ENCODE measurements at places on chromosomes 3 and 15.

- no peak for DNase-seq
Measured at GRCh38 chr3:155012584-155012983, 67.5 kb upstream of the MME start.

DNA sequence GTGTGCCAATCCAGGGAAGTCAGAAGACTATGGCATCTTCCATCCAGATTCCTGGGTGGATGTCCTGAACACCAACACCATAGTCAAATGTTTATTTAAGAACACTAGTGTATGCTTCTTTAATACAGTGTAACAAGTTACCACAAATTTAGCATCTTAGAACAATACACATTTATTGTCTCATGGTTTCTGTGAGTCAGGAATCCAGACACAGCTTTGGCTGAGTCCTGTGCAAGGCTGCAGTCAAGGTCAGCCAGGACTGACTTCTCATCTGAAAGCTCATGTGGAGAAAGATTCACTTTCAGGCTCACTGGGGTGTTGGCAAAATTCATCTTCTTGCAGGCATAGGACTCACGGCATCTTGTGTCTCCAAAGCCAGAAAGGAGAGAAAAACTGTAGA is 143.4 kb downstream of the ANXA2 start:
- DNase-seq: no peak

DNA sequence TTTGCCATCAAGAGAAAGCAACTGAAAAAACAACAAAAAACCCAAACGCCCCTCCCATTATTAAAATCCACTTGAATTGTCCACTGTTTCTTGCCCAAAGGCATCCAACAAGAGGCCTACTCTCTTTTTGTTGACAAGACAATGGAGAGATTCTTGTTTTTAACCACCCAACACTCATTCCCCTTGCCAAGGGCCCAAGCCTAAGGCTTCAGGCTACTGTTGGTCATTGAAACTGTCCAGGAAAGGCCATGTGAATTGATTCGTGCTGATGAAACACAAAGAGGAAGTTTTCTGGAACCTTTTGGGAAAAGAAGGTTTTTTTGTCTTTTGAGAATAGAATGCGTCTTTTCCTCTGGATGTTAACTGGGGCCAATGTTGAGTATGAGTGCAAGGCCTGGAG is 157.4 kb upstream of the PFN2 start:
- no peak for DNase-seq

DNA sequence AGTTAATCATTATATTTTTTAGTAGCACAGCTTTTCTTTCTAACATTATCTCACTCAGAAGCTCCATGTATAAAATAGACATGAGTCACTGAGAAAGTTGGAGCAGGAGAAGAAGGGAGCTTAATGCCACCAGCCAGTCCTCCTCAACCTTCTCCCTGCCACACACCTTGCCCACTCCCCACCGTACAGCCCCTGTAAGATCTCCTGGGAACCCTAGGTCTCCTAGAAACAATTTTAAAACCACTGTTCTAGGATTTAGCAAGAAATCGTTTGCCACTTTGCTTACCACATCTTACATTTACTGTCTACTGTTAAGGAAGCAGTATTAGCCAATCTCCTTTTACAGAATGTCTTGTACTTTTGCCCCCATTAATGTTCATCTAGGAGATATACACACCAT is 170.1 kb upstream of the SNTN start:
- DNase-seq: no peak

- no peak for DNase-seq
Measured at GRCh38 chr3:171561596-171562323, 101.6 kb upstream of the TNIK start.

- DNase-seq: no peak
Measured at GRCh38 chr3:47932421-47932820, 83.8 kb downstream of the MAP4 start.

GRCh38 chr3:138081371-138082084 is 33.9 kb downstream of the DZIP1L start:
- no peak for DNase-seq

DNA sequence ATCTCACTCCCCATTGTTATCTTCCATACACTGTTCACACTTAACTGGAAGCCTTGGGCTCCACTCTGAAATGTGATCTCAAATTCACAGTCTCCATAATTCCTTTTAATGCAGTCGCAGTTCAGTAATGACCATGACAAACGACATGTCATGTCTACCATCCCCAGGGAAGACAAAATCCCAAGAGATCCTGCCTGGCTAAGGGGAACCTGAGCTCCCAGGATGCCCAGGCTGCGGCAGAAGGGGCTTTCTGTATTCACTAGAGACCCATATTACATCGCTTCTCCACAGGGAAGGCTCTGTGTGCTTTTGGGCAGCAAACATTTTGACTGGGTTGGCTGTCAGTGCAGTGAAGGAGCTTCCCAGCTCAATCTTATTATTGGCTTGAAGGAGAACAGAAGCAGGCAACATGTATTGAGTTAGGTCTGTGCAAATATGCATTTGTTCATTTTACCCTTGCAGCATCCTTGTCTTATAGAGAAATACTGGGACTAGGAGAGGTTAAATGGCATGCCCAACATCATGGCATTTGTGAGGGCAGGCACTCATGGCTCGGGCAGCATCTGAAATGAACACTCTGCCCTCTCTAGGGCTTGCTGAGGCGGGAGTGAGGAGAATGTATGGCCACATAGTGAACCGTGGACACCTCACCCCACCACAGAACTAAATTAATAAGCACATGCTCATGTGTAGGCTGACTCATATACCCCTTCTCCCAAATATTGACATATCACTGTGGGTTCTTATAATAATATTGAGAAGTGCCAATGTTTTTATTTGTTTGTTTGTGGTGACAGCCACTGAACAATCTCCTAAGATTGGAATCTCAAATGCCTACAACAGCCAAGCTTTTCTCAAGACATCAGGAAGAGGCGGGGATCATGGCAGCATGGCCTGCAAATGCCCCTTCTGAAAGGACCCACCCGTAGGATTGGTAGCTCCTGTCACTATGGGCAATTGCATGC is 141.6 kb upstream of the FOXB1 start:
- DNase-seq: no peak

DNA sequence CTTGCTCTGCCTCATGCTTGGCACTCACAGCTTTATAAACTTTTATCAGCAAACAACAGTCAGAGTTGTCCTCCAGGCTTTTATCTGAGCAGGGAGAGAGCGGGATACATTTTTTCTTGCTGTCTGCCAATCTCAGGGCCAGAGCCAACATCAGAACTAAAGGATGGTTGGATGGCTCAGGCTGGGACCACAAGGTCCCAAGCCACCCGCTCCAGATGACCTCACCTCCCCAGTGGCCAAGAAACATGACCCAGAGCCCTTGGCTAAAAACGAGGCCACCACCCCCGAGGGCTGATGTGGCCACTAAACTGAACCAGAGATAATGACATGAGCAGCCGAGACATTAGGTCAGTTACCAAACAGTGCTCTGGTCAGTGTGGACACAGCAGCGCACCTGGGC is 18.8 kb upstream of the SPATA12 start:
- no peak for DNase-seq

DNA sequence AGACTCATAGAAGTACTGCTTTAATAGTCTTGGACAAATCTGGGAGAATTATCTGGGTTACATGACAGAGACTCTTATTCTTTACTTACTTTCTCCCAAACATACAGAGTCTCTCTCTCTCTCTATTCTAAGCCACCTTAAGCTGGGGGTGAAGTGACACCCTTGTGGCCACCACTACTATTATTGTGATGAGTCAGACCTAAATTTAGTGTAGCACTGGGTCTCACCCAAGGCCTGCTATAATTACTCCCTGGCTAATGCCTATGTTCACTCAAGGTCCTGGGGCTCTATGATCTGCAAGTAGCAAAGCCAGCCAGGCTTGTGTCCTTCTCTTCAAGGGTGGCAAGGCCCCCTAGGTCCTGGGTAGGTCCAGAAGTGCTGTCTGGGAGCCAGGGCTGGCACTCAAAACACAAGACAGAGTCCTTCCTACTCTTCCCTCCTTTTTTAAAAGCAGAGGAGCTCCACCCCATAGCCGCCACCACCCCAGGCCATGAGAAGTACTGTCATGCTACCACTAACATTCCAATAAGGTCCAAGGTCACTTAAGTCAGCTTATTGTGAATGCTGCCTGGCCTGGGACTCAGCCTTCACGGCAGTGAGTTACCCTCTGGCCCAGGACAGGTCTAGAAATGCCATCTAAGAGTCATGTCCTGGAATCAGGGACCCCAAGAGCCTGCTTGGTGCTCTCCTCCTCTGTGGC is 183.6 kb downstream of the POLQ start:
- DNase-seq: no peak

DNA sequence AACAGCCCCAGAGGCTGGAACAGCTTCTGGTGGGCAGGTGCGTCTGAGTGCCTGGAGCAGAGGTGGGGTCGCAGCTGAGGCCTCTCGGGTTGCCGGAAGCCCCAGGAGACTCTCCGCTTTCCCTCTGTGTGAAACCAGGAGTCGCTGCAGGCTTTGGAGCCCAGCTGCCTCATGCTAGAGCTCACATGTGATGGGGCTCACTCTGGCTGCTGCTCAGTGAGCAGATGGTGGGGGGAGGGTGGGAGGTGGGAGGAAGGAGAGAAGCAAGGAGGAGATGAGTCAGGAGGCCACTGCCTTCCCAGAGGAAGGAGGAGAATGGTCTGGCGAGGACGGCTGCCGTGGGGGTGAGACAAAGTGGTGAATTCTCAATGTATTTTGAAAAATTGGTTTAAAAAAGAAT is 290.1 kb upstream of the CHRNA7 start:
- no peak for DNase-seq

DNA sequence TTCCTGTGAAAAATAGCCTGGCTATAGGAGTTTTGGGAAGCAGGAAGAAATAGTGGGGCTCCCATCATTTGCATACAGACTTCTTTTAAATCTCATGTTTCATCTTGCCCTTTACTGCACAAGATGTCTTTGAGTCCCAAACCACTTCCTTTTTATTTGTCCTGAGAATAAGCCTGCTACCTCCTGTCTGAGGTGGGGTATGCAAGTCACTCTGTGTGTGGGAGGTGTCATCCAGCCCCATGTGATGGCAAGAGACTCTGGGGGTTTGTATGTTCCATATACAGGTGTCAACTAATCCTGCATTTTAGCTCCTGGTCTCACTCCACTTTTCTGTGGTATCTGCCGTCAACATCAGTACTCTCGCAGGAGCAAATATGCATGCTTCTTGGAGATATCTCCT is 102.0 kb downstream of the OTOL1 start:
- no peak for DNase-seq

DNA sequence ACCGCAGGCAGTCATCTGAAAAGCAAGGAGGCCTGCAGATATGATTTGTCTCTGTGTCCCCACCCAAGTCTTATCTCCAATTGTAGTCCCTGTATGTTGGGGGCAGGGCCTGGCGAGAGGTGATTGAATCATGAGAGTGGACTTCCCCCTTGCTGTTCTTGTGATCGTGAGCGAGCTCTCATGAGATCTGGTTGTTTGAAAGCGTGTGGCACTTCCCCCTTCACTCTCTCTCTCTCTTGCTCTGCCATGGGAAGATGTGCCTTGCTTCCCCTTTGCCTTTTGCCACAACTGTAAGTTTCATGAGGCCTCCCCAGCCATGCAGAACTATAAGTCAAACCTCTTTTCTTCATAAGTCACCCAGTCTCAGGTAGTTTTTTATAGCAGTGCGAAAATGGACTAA is 83.3 kb downstream of the TMCO5A start:
- DNase-seq: no peak

GRCh38 chr15:59296181-59296617 is 76.5 kb downstream of the MYO1E start:
- DNase-seq: no peak

- no peak for DNase-seq
Measured at GRCh38 chr3:72663429-72663828, 184.8 kb downstream of the SHQ1 start.

DNA sequence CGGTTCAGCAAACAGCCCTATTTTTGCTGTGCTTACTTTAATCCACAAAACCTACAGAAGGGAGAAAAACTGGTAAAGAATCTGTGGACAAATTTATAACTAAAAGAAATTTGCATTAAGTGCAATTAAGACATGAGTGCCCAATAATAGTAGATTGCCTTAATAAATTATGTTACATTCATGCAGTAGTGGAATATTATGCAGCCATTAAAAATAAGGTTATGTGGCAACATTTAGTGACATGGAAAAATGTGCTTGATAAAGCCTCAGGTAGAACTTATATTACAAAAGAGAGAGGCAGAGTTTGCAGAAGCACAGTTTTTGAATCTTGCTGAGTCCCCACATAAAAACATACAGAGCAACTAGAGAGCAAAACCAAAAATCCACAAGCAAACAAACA is 253.0 kb downstream of the FOXP1 start:
- no peak for DNase-seq

DNA sequence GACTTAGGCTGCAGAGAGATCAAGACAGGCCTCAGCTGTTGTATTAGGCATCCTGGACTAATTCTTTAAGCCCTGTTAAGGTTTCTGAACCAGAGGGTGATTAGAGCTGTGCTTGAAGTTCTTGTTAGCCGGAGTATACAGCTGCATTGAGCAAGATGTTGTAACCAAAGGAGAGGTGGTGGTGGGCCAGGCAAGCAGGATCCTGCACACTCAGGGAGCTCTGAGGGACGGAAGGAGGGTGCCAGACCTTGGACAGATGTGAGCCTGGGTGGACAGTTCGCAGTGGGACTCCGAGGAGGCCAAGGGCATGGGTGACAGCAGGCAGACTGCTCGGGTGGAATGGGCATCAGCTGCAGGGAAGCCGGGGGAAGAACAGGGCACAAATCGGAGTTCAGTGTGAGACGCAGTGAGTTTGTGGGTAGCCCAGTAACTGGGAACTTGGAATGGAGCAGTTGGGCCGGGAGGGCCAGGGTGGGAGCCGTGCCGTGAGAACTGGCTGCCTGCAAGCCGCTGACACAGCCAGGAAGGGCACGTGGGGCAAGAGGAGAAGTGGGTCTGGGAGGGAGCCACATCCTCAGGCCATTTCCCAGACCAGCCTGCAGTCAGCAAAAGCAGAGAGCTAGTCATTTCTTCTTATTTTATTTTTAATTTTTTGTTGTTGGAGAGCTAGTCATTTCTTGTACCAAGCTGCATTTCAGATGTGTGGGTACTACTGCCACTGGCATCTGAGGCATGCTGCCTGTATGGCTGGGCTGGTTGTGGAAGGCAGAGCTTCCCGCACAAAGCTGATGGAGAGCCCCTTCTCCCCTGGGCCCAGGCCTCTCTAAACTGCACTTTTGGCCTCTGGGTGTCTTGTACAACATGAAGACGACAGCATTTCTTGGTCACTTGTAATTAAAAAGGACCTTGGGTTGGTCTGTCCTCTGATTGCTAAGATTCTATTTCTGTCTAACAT is 61.0 kb downstream of the PGPEP1L start:
- DNase-seq: no peak

Data from GM19239 (cell line).